ENCODE measurements at places on chromosomes 3 and 15.

GRCh38 chr3:47527952-47528725 lies 14.6 kb upstream of the ELP6 start:
- DNase-seq, result no peak

GRCh38 chr3:160049038-160049437 lies 60.4 kb downstream of the IL12A start:
- no peak for DNase-seq

DNA sequence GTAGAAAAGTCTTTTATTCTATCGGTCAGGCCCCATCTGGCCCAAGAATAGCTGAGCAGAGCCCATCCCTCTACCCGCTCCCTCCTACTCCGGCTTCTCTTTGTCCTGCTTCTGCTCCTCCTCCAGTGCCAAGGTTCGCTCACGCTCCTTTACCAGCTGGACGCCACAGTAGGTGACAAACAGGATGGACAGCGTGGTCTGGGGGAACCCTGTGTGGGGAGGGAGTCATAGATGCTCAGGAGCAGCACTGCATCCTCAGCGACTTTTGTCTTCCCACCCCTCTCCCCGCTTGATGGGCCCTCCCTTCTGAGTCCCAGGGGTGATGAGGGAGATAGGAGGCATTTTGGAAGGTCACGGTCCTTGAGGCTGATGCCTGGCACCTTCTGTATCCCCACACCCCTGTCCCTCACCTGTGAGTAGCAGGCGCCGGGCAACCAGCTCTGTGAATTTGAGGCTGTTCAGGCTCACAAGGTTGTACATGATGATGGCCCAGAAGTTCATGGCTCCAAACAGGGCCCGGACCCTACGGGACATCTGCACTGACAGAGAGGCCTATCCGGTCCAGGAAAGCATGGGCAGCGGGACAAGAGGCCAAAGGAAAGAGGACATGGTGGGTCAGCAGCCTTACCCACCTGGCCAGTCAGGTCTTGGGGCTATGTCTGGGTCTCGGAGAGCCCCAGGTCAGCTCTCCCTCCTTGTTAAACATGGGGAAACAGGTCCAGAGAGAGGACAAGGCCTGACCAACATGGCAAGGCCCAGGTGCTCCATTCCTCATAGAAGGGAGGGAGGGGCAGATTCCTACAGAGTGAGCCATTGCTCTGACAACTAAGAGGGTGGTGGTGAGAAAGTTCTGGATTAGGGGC lies 7.6 kb downstream of the KLHL40 start:
- DNase-seq, result no peak

DNA sequence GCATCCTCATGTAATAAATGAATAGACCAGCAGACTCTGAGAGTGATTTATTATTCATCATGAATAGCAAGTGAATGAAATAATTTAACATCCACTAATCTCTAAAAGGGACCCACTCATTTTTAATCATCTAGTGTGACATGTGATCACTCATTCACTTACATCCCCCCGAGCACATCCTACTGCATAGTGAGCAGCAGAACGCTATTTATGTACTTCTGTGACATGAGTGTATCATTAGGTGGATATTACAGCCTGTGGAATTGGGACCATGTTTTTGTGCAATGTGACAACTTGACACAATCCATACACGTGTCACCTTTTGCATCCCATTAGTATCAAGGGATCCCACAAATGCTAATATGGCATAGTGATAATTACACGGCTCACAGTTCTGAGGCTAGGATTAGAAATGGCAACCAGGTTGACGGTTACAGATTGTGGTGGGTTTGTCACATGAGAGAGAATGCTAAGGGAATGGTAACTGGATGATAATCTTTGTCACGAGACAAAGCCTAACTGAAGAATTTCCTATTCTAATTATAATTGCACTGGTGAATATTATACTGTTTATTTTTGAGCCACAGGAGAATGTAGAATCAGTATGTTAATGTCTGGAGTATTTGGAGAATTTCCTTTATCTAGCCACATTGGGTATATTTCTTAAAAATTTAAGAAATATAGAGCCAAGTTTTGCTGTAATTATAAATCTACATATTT lies 595.2 kb upstream of the TBL1XR1 start:
- DNase-seq, result no peak

DNA sequence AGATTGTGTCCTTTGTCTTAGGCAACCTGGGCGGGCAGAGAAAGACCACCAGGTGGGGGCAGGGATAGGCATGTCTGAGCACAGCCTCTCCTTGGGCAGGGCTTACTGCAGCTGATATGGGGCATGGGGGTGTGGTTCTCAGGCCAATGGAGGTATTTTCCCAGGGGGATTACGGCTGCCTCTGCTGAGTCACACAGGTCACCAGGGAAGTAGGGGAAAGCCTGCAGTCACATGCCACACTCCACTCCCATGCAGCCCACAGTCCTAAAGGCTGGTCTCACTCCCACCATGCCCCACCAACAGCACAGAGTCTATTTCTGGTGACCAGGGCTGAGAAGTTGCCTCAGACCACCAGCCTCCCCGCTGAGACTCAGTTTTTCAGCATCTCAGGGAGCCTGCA lies 466.4 kb downstream of the DIPK2A start:
- DNase-seq, result no peak

- no peak for DNase-seq
These were observed 3.4 kb upstream of the SELENOT start for GRCh38 chr3:150599611-150600297.

DNA sequence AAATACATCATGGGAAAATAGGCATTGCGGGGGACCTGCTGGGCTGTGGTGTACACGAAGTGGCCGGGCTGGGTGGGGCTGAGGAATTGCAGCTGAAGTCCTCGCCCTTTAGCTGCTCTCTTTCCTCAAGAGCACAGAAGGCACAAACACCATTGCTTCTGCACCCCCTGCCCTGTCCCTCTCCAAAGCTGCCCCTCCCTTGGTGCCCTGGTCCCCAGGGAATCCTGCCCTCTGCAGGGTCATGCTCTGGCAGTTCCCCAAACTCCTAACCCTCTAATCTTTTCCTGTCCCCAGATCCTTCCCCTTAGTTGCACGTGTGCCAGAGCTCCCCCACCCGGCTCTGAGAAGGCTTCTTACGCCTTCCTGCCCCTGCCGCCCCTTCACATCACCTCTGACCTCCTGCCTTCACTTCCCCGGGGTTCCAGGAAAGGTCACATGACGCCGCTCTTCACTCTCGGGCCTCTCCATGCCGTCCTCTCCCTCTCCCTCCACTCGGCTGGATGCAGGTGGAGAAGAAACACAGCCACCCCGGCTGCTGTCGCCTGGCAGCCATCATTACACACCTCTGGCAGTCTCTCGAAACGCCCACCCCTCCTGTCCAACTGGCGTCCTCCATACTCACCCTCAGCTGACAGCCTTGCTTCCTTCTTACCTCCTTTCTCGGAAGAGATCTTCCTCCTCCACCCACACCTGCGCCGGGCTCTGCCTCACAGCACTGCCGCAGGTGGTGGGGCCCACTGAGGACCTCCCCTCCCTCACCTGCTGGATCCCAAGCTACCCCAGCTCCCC lies 6.9 kb upstream of the PCSK6 start:
- no peak for DNase-seq

DNA sequence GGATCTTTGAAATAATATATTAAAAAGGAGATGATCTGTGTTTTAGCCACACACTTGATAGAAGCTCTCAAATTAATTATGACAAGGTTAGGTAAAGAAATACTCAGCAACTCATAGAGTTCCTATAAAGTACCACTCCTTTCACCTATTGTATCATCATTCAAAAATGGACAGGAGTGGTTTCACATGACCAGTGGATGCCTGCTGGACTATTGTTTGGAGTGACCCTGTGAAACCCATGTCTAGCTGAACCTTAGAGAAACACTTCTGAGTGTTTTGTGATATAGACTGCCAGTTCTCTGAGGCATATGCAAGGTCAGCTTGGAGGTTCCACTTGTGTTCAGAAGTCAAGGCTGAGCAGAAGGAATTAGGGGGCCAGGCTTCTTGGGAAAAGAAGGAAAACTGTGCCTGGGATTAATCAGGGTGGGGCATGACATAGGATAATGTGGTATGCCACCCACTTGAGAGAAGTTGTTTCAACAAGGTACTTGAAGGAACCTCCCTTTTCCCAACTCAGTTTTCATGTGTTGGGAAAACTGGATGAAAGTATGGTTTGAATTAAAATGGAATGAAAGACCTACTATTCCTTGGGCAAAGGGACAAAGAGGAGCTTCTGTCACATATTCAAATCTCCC lies 15.4 kb downstream of the PARP14 start:
- DNase-seq, result no peak

DNA sequence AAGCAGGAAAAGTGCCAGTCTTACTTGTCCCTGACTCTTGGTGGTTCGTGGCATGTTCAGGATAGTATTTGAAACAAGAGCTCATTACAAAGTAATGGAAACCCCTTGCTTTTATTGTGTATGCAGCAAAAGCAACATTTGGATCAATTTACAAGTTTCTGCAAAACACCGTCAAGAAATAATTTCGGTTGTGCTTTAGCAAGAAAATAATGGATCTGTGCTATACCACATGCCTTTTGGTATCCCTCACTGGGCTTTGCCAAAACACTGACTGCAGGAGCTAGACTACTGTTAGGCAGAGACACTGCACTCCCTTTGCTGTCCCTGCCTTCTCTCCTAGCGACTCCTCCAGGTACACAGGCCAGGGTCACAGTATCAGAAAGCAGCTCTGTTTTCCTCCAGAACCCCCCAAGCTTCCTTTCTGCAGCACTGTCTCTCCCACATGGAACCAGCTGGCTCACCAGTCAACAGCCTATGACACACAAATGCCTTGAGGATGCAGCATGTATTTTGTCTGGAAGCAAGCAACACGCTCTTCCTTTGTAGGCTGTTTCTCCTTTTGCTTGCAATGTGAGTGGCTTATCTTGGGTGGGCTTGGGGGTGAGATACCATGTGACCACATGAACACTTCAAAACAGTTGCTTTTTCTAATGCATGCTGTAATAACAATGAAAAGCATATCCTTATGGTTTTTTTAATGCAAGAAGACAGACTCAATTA lies 111.4 kb downstream of the PGPEP1L start:
- DNase-seq, result no peak

DNA sequence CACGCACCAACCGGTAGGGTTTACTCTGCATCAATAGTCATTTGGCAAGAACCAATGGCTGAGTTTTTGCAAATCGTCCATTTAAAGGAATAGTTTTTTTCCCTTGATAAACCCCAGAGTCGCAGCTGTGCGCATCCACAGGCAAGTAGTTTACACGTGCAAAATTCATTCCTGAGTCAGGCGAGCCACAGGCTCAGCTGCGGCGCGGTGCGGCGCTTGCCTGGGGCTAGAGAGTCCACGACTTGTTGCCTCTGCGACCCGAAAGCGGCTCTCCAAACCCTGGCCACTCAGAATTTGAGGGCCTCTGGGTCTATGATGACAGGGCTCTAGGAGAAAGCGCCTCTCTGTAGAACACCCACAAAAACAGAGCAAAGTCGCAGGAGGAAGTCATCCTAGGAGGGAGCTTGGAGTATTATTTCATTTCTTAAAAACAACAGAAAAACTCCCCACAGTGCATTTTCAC lies 36.7 kb downstream of the ZIC4 start:
- no peak for DNase-seq

DNA sequence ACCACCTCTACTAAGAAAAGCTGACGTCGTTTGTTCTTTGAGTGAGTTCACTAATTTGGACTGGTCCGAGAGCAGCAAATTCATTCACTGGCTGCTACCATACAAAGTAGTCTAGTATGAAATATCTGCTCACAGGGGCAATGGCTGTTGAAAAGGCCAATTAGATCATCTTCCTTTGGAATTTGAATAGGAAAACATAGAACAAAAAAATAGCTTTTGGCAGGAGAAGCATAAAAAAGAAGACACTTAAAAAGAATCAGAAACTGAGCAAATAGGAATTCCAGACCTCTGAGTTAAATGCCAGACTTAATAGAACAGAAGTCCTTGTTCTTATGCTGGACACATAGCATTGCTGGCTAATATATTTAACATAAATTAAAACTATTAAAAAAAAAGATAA lies 159.3 kb downstream of the IL1RAP start:
- DNase-seq, result no peak

GRCh38 chr3:66140743-66141372 lies 79.9 kb upstream of the SLC25A26 start:
- no peak for DNase-seq

DNA sequence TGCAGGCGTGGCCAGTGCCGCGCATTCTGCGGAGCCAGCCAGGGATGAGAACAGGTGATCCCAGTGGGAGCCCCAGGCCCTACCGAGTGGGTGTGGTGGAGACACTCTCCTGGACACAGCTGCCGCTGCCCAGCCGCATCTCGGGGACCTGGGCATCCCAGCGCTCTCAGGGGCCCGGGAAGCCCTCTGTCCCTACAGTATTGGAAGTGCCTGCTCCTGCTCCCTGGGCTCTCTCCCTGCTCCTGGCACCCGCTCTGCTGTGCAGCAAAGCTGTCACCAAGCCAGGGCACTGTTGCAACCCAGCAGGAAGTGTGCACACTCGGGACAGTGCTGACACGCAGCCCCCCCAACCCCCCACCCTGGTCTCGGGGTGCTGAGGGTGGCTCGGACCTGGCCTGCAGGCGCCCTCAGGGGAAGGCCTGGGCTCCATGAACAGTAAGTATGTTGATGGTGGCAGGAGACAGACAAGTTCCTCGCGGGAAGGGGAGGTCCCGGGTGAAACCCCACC lies 1177.4 kb upstream of the GBE1 start:
- no peak for DNase-seq

GRCh38 chr3:15513116-15513515 lies 8.4 kb downstream of the COLQ start:
- DNase-seq, result no peak

DNA sequence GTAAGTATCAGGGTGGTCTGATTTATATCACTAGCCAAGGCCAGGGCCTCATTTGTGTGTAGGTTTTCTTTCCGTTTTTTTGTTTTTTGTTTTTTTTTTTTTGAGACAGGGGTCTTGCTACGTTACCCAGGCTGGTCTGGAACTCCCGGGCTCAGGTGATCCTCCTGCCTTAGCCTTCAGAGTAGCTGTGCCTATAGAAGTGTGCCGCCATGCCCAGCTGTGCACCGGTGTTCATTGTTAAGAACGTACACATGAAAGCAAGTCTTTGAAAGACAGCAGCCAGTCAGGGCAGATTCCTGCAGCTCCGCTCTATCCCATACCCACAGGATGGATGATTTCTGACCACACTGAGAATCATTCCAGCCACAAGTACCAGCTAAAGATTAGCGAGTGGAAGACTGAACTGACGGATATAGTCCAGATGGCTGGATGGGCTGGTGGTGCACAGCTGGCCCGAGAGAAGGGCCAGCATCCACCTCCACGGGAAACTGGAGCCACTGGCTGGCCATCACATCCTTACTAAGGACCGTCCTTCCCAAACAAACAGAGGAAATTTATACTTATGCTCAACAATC lies 95.4 kb downstream of the PCSK6 start:
- DNase-seq, result no peak

DNA sequence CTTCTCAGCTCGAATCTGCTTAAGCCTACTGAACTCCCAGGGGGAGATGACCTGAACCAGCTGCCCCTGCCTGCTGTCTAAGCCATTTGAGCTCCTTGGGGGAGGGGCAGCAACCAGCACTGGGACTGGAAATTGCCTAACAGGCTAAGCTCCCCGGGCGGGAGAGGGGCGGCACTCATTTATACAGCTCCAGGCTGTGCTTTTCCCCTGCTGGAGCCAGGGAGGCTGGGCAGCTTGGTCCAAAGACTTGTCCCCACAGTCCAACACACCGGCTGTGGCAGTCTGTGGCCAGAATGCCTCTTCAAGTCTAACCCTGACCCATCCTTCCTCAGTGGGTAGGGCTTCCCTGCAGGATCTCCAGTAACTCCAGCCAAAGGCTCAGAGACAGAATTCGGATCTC lies 1241.5 kb downstream of the ROBO2 start:
- DNase-seq, result no peak

GRCh38 chr3:23157331-23157730 lies 45.8 kb upstream of the UBE2E2 start:
- no peak for DNase-seq

All from NCI-H2081 treated with DMSO at 0.1 percent for 48 hours (cell line).